ENCODE measurements at places on chromosomes 2 and 18.

DNA sequence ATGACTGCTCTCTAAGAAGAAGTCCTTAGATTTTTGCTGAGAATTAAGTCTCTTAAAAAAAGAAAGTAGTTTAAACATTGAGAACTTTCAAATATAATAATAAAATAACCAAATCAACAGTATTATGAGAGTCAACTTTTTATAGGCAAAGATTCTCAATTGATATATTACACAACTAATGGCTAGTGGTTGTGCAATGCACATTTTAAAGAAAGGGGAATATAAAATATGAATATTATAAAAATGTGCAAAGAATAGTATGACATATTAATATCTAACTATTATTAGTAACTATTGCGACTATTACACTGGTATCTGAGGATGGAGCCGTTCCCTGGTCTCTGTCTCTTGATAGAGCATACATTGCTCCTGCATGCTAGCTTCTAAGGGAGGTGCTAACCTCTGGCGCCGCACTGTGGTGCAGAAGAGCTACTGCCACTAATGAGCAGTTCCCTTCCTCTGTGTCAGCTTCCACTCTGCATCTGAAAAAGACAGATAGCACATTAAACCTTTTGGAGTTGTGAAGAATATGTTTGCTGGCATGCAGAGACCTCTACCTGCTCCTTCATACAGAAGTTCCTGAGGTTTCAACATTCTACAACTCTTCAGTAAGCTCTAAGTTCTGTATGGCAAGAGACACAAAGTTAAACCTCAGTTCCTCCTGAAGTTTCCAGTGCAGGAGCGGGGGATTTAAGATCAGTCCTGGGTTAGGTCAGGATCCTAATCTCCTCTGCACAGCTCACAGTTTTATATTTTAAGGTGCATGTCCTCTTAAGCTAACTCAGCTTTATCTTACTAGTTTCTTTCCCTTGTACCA, 3.5 kb upstream of the SLC9A2 start:
- DNase-seq, result peak; percentile 58

- no peak for DNase-seq
Observed at GRCh38 chr2:47300609-47301276, 102.2 kb upstream of the MSH2 start.

GRCh38 chr2:30511122-30512083, 64.4 kb downstream of the LCLAT1 start:
- DNase-seq, result peak; percentile 65

GRCh38 chr18:48713309-48713708, 174.5 kb downstream of the CTIF start:
- DNase-seq, result no peak

DNA sequence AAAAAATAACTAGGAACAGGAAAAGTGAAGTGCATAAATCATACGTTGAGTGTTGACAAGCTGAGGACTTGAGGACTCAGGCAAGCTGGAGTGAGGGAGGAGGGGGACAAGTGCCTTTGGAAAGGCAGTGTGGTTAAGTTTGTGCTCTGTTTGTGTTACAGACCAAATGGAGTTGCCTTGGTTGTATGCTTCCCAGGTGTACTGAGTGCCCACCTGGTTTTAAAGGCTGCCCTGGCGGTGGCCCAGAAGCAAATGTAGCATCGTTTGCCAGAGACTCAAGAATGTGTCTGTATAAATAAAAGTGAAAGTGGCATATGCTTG, 240.9 kb downstream of the PRKCE start:
- no peak for DNase-seq

DNA sequence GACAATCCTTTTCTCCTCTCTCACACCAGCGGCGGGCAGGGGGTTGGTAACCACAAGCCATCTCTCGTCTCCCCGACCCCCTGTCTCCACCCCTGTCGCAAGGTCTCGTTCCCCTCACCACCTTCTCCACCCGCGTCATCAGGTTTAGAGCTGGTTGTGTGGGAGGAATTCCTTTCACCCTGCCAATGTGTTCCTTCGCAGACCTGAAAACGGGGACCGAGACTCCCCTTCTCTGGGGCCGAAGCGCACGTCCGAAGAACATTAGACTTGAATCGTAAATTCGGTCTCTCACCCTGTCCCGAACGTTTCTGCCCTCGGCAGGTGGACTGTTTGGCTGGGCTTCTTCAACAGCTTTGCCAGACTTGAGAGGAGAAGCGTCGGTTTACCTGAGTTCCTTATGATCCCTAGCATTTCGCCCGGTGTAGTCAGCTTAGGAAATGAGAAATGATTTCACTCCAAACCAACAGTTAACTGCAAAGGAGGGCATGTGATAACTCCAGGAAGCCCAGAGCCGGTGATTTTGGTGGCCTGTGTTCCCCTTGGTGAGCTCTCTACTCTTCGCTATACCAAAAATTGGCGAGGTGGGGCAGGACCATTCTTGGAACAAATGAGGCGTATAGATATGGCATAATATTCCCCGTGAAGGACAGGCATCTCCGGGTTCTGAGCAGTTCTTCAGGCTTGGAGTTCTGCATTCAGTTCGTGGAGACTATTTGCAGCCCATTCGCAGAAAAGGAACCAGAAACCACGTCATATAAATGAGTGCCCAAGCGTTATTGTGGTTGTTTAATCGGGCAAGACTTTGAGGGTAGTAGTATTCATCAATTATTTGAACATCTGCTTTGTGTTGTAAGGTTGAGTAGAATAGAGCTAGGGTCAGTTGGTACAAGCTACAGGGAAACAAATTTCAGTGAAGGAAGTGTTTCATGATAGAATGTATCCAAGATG, 694 bp downstream of the CFAP36 start:
- peak; percentile 37 for DNase-seq

GRCh38 chr18:5311301-5311989, 15.9 kb upstream of the ZBTB14 start:
- DNase-seq, result no peak

GRCh38 chr2:134975281-134976009, 56.8 kb downstream of the CCNT2 start:
- no peak for DNase-seq

- DNase-seq, result no peak
Observed at GRCh38 chr18:79512461-79513380, 117.0 kb downstream of the NFATC1 start.

DNA sequence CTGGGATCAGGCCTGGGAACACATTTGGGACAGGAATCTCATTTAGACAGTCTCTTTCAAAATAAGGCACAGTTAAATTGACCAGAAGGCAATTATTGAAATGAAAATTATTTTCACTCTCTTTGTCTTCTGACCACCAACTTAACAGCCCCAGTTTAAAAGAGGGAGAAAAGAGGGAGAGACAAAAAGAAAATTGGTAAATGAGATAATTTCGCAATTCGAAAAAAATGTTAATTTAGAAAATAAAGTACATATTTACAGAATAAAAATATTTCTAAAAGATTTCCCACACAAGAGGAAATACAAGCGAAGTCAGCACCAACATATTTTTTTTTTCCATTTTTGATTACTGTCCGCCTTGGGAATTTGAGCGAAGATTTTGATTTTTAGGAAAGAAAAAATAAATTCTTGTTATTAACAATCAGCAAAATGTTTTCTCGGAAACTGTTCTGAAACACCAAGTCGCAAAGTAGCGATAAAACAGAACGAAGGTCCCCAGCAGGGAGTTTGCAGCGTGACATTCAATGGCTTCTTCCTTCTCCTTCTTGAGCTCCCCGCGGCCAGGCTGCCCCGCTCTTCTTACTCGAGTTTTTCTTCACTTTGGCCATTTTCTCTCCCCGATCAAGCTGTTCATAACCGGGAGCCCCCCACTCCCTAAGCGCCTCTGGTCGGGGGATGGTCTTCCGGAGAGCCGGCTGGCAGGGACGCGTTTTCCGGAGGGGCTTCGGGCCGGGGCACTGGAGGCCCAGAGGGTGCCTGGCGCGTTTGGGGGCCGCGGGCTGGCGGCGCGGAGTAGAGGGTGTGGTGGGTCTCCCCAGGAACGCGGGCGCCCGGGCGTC, 5.0 kb downstream of the SP9 start:
- no peak for DNase-seq

GRCh38 chr2:172735582-172736423, at the start of gene RAPGEF4:
Gene RAPGEF4 (plus strand): TSS chr2:172735845. CDS start chr2:172735984, 139 bp downstream.
- DNase-seq, result peak; percentile 40
